ENCODE measurements at places on chromosomes 3 and 15. TPM values are rescaled to one million over a fixed set of nuclear protein-coding genes. Genes with fewer than 3 reads are reported as not detected.

Gene LRRC31
- total RNA-seq = not detected

Gene TMEM108
- under 0.01 TPM for total RNA-seq

Gene CNTN3
- under 0.01 TPM for total RNA-seq

Gene CKMT1B
- not detected for total RNA-seq

Gene LRTM1
- total RNA-seq = not detected

Gene DNAH1
- 5.1 TPM for total RNA-seq

Gene CAND2
- total RNA-seq = 0.67 TPM
